ENCODE measurements at places on chromosomes 16 and 17.

DNA sequence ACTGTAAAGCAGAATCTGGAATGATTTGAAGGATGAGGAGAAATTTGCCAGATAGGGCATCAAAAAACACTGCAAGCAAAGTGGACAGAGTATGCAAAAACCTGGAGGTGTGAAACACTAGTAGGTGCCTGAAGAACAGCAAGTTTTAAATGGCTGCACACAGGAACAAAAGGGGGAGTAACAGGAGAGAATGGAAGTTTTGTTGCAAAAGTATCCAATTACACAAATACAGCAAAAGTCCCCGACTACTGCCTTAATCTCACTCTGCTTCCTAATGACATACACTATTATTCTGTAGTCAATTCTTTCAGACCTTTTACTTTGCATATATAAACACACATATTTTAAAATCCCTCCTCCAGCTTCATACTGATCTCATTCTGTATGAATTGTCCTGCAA, 1.5 kb downstream of the HEATR6 start:
- no peak for DNase-seq

DNA sequence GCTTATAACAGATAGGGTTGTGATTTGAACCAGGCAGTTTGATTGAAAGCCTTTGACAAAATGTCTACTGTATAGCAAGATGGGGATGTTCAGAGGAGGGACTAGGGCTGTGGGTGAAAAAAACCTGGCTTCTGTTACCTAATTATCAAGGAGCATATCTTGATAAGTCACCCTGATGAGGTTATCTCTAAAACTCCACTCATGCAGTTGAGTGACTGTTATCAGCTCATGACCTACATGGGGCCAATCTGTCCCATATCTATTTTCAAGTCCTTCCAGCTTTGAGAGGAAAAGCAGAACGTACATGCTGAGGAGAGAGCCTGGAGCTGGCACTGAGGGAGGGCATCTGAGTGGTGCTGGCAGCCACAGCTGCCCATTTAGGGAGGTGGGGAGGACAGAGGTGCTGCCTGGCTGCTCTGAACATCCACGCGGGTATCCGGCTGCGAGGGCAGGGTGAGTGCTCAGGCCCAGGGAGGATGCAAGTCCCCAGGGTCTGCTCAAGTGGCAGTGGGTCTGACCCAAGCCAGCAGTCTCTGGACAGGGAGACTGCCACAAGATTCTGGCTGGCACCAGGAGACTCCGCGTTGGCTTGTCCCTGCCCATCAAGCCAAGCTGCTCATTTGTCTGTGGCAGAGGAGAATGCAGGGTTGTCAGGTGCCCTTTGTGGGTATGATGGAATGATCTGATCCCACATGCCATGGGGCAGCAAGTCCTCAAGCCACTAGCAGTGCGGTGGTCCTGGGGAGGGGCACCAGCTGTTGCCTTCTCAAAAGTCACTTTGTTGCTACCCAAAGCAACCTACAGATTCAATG, 29.2 kb downstream of the ATPAF2 start:
- no peak for DNase-seq

- no peak for DNase-seq
These were observed 6.0 kb downstream of the MPG start for GRCh38 chr16:83781-84615.

GRCh38 chr17:40331743-40332641, 23.0 kb downstream of the RARA start:
- DNase-seq = no peak

DNA sequence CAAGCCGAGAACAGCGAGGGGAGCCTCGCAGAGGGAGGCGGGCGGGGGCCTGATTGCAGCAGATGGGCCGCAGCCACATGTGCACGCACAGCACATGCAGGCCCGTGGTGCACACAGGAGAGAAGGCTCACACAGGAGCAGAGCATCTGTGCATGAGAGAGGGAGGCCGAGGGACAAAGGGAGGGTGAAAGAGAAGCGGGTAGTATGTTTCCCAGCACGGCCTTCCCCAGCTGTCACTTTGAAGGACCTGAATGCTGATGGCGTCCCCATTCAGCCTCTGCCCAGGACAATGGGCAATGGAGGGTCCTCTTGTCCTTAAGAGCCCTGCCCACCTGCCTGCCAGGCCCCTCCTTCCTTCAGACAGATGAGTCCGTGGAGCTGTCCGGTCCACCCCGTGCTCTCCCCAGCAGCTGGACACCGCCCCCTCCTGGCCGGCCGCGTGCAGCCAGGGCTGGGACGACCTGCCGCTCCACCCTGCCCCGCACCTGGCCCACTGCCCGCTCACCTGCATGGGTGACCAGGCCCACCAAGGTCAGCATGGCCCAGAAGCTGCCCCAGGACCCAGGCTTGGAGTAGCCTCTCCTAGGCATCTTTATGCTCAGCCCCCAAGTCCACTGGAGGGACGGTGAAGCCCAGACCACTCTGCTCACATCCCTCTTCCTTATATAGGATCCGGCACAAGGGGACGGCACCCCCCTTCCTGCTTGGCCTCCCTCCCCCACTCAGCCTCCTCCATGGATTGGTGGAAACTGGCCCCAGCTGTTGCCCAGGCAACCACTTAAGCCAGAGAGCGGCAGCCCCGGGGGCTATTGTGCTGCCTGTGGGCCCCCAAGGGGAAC, at the start of gene BTBD17:
BTBD17 (minus strand) TSS at position 639 of the 839 bp plus-strand sequence; CDS start at position 590, 49 bp downstream.
- DNase-seq = no peak

- DNase-seq = no peak
These were observed 38.4 kb downstream of the ERN1 start for GRCh38 chr17:64091571-64091970.

DNA sequence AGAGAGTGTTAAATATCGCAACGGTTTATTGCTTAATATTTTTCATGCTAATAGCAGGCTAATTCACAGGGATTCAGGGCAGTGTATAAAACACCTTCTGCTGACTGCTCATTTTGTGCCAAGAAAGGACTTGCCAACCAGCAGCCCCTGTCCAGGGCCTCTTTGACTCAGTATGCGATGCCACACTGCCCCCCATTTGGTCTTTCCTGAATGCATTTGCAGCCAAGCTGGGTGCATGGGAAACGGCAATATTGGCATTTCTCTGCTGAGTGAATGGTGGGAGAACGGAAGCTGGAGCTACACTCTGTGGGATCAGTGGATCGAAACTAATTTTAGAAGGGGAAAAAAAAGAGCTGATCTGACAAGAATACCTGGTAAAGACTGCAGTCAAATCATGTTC, 152.9 kb upstream of the C16orf82 start:
- DNase-seq = no peak

DNA sequence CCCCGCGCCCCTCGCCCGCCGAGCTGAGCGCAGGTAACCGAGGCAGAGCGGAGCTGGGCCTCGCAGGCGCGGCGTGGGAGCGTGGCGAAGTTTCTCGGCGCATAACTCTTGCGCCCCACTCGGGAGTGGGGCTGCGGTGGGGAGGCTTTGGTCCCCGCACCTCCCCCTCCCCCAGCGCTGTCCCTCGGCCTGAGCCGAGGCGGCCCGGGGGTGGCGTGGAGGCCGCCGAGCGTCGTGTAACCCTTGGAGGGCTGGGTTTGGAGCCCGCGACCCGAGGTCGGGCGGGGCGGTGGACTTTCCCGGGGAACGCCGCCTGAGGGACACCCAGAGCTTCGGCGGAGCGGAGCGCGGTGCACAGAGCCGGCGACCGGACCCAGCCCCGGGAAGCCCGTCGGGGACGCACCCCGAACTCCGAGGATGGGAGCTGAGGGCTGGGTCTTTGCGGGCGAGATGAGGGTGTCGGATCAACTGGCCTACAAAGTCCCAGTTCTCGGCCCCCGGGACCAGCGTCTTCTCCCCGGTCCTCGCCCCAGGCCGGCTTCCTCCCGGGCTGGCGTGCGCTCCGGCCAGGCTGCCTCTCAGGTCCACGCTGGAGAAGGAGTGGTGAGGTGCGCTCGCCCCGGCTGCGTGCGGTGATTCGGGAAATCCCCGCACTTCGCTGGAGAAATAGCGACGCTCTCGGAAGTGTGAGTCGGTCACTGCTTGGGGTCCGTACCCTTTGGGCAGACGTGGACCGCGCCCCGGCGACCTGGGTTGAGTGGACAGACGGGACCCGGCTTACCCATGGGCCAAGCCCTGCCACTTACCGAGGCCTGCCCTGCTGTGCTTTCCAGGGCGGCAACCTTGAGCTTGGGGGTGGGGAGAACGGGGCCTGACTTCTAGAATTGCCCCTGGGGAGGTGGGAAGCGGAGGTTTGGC, 168.4 kb downstream of the RAB11FIP4 start:
- DNase-seq = no peak

DNA sequence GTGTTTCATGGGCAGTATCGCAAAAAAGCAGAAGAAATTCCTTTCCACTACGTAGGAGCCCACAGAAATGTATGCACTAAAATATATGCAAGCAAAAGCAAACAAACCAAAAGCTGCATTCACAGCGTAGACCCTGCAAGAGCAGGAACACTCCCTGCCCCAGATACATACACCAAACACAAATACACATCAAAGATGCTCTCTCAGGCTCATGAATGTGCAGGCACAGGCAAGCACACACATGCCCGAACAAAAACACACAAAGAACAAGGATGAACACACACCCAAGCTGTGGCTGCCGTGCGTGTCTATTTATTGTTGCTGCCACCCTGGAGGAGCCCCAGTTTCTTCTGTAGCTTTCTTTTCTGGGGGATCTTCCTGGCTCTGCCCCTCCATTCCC, 1.7 kb downstream of the NUPR1 start:
- no peak for DNase-seq

DNA sequence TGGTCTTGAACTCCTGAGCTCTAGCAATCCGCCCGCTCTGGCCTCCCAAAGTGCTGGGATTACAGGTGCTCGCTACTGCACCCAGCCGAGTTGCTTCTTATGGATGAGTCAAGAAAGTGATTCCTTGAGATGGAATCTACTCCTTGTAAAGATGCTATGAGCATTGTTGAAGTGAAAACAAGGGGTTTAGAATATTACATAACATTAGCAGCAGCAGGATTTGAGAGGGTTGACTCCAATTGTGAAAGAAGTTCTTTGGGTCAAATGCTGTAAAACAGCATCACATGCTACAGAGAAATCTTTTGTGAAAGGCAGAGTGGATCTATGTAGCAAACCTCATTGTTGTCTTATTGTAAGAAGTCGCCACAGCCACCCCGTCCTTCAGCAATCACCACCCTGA, 72.7 kb downstream of the NT5M start:
- DNase-seq = no peak
